HFFc6 (cell line): ENCODE measurements at places on chromosomes 16 and 17.

DNA sequence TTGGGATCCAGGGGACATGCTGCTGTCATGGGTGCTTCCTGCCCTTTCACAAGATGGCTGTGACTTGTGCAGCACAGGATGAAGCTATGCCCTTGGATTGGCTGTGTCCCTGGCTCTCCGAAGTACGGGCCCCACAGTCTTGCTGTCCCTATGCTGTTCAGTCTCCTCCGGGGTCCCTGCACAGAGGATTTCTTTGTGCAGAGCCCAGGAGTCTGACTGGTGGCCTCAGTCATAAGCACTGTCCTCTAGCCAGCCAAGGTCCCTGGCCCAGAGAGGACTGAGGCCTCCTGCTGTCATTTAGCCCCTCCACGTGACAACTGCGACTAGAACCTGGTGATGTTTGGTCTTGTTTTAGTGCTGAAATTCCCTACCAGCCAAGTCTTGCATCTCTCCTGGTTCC lies 42.4 kb upstream of the CRISPLD2 start:
- peaks cover 59% of the 10 kb centered on the region for H3K36me3 ChIP-seq
- H3K4me3 ChIP-seq = no peak overlapping the region
- no peak overlapping the region for H3K27ac ChIP-seq
- peaks cover 2% of the 10 kb centered on the region; the same call in 1 of the 2 replicates for H3K27me3 ChIP-seq

DNA sequence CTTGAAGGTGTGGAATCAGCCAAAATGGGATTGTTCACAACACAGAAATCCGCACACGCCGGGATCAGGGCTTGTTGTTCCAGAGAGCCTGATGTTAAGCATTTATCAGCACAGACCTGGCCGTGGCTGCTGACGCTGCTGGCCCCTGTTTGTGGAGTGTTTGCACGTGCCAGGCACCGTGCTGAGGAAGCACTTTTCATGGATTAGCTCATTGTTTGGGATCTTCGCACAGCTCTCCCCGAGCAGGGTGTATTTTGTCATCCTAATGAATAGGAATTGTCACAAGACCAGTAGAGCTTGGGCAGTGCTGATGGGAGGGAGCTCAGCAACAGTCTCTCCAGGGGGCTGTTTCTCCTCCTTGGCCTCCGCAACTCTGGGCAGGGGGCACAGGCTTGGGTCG lies 160.4 kb upstream of the PLCG2 start:
- 0 out of 2 replicates have a peak, but pooled peaks cover 2% of the 10 kb centered on the region for H3K27me3 ChIP-seq
- H3K36me3 ChIP-seq = peaks cover 9% of the 10 kb centered on the region
- H3K27ac ChIP-seq = no peak overlapping the region
- H3K4me3 ChIP-seq = no peak overlapping the region

DNA sequence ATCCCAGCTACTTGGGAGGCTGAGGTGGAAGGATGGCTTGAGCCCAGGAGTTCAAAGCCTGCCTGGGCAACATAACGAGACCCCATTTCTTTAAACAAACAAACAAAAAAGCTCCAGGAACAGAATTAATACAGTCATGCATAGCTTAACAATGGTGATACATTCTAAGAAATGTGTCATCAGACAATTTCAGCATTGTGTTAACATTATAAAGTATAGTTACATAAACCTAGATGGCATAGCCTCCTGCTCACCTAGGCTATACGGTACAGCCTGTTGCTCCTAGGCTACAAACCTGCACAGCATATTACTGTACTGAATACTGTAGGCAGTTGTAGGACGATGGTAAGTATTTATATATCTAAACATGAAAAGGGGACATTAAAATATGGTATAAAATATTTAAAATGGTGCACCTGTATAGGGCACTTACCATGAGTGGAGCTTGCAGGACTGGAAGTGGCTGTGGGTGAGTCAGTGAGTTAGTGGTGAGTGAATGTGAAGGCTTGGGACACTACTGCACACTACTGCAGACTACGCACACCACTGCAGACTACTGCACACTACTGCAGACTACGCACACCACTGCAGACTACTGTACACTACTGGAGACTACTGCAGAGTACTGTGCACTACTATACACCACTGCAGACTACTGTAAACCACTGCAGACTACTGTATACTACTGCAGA lies 74.6 kb downstream of the TMC6 start:
- DNase-seq = no peak
- H3K27ac ChIP-seq = no peak overlapping the region
- H3K4me3 ChIP-seq = no peak overlapping the region
- peaks cover 11% of the 10 kb centered on the region for H3K4me1 ChIP-seq
- H3K27me3 ChIP-seq = no peaks in the 10 kb centered on the region

DNA sequence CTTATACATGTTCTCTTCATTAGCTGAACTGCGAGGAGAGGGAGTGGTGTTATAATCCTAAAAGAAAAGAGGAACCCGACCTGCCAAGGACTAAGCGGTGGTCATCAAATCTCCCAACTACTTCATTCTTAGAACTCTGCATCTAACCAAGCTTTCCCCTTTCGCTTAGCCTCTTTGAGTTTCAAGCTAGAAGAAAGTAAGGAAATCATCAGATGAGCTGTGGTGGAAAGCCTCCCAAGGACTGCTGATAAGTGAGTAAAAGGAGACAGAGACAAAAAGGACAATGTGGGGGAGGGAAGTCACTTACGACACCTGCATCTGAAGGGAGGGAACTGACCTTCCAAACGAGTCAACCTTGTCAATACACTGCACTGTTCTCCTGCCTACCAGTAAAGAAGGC lies 121.3 kb downstream of the TRIM37 start:
- H3K4me3 ChIP-seq = no peak overlapping the region
- no peaks in the 10 kb centered on the region for H3K27me3 ChIP-seq
- H3K4me1 ChIP-seq = no peaks in the 10 kb centered on the region
- H3K27ac ChIP-seq = no peak overlapping the region

DNA sequence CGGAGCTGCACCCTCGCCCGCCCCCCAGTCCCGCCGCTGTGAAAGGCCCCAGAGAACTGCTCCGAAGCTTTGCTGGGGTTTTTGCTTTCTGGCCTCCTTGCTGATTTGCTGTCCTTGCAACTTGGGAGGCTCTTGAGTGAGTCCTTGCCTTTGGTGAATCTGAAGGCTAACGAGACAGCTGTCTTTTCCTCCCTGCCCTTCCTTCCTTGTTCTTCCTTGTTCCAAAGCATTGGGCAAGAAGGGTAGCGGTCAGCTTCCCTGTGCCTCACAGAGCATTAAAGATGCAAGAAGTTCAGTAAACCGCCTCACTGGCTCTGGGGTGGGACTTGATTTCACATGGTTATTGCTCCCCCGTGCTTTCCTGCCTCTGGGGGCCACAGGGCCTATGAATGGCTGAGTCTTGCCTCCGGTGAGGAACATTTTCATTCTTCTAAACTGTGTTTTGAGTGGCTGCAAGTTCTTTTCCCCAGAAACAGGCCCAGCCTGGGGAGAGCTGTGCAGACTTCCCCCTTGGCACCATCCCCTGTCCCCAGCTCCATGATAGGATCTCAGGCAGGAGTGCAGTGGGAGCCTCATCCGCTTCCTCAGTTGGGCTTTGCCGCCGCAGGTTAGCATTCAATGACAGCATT lies 1.4 kb downstream of the YPEL2 start:
- no peaks in the 10 kb centered on the region for H3K36me3 ChIP-seq
- H3K4me1 ChIP-seq = peaks cover 43% of the 10 kb centered on the region
- H3K27ac ChIP-seq = peak overlapping the region; percentile 60
- peaks cover 5% of the 10 kb centered on the region; the same call in 1 of the 2 replicates for H3K27me3 ChIP-seq
- DNase-seq = no peak

DNA sequence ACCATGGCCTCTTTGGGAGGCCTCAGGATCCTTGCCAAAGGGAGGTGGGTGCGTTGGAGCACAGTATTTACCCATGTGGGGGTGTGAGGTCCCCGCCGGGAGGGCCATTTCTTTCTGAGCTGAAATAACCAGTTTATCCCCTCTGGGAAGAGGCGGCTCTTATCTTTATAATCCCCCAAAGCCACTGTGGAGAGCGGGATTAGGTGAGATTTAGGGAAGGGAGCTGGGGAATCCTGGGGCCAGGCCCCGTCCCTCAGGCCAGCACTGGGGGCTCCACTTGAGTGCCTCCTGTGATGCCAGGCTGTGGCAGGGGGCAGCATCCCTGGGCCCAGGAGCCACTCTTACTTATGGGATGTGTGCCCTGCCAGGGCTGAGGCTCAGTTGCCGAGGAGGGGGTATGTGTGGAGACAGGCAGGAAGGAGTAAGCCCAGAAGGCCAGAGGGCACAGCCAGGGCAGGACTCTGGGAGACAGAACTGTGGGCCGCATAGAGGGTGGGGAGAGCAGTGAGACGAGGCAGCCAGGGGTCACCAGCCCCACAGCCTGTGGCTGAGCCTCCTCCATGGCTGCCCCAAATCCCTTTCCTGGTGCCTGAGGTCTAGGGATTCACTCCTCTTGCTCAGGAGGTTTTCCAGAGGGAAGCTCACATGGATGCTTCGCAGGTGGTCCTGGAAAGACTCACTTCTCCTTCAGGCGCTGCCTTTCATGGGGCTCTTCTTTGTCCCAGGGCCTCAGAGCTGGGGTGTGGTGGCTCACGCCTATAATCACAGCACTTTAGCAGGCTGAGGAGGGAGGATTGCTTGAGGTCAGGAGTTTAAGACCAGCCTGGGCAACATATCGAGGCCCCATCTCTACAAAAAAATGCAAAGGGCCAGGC lies 25.0 kb downstream of the TMEM94 start:
- DNase-seq = no peak
- no peak overlapping the region for H3K27ac ChIP-seq
- no peaks in the 10 kb centered on the region for H3K36me3 ChIP-seq

- H3K27me3 ChIP-seq = peaks cover 7% of the 10 kb centered on the region
- H3K4me1 ChIP-seq = peaks cover 14% of the 10 kb centered on the region
- no peak for DNase-seq
Measured at GRCh38 chr16:85541980-85542900, 70.9 kb upstream of the GSE1 start.

DNA sequence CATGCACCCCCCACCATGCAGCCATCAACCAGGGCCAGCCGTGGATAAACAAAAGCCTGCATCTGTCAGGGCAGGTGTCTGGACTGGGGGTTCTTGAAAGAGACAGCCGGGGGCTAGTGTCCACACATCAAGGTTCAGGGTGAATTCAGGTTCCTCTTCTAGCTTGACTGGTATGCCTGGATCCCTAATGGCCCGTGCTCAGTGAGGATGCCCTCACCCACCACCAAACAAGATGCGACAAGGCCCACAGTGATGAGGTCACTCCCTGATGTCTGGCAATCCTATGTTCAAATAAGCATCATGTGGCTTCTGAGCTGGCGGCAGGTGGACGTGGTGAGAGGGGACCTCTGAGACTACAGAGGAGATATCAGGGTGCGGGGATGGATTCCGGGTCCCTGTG lies 64.6 kb downstream of the GOSR1 start:
- no peak overlapping the region for H3K4me3 ChIP-seq
- 0 out of 2 replicates have a peak, but pooled peaks cover 4% of the 10 kb centered on the region for H3K36me3 ChIP-seq
- DNase-seq = no peak
- H3K27me3 ChIP-seq = no peaks in the 10 kb centered on the region

DNA sequence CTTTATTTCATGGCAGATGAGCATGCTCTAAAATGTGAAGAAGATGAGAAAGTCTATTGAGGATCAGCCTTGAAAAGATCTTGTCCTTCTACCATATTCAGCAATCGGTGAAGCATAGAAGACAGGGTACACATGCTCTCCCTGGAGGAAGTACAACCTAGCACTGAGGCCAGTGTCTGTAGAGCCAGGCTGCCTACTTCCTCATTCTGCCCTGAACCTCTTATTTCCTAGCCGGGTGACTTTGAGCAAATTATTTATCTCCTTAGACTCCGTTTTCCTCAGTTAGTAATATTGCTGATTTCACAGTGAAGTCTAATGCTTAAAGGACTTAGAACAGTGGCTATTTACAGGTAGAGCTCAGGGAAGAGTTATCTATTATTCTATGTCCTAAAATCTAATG lies 58.4 kb downstream of the TMEM100 start:
- no peak for DNase-seq
- no peaks in the 10 kb centered on the region for H3K36me3 ChIP-seq
- H3K27ac ChIP-seq = no peak overlapping the region
- no peaks in the 10 kb centered on the region for H3K4me1 ChIP-seq

DNA sequence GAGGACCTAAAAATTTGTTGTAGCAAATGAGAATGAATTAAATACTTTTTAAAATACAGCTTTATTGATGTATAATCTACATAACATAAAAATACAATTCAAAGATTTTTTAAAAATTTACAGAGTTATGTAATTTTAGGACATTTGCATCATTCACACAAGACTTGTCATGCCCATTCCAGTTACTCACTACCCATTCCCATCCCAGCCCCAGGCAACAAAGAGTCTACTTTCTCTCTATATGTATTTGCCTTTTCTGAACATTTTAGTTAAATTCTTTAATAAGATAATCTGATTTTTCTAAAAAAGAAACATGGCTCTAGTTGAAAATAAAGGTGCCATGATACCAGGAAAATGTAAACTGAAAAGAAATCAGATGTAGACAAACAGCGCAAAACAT lies 354.2 kb downstream of the PMP22 start:
- H3K27me3 ChIP-seq = peaks cover 6% of the 10 kb centered on the region
- no peak overlapping the region for H3K4me3 ChIP-seq
- H3K27ac ChIP-seq = no peak overlapping the region
- H3K4me1 ChIP-seq = no peaks in the 10 kb centered on the region
